Esophagus squamous epithelium (tissue), 5 donors: ENCODE measurements at places on chromosomes 13 and 19.

- no peak for DNase-seq
Observed at GRCh38 chr13:50386541-50387050, 371.4 kb downstream of the KCNRG start.

DNA sequence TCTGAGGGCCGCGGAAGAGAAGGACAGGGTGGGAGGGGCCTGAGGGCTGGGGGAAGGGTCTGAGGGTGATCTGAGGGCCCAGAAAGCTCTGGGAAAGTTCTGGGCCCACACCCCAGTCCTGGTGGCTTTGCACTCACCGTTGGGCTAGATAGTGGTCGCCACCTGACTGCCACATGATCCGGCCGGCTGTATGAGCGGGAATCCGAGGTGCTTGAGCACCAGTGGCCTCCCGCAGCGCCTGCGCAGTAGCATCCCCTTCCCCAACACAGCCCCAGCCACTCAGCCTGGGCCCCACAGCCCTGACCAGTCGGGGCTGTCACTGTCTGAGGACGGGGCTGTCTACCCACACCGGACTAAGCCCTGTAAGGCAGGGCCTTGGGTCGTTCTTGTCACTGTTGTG lies 15.0 kb downstream of the PRODH2 start:
- DNase-seq, result no peak

GRCh38 chr19:18609717-18610051 lies 3.0 kb upstream of the TMEM59L start:
- DNase-seq, result no peak

- no peak for DNase-seq
Observed at GRCh38 chr13:51730927-51731326, 73.0 kb downstream of the DHRS12 start.

- no peak for DNase-seq
Observed at GRCh38 chr13:51988988-51989618, 22.1 kb downstream of the ATP7B start.

- DNase-seq, result no peak
Observed at GRCh38 chr19:3725640-3726310, 17.6 kb downstream of the TJP3 start.

DNA sequence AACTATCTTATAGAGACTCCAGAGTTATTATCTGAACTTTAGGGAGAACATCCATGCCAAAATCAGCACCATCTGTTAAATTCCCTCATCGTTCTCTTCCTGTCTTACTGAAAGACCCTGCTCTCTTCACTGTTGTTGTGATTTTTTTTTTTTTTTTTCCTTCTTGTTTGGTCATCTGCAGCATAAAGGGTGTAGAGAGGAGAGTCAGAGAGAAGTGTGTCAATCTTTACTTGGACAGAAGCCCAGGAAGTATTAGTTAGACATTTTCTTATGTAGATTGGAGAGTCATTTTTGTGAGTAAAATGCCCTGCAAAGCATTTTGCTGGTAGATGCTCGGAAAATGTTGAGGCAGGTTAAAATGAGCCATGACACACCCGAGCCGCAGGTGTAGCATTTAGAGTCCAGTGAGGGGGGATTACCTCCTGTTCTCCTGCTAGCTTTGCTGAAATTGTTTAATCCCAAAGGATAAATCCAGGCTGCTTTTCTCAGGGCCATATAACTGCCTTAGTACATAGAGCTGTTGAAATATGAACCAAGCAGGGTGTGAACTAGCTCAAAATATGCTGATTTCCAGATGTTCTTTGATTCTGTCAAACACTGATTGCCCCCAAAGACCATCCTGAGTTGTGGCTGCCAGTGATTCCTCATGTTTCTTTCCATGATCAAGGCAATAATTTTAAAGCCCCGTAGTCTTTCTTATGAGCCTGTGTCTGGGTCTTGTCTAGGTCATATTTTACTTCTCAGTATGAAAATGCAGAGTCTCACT lies 143.5 kb downstream of the DCT start:
- no peak for DNase-seq

DNA sequence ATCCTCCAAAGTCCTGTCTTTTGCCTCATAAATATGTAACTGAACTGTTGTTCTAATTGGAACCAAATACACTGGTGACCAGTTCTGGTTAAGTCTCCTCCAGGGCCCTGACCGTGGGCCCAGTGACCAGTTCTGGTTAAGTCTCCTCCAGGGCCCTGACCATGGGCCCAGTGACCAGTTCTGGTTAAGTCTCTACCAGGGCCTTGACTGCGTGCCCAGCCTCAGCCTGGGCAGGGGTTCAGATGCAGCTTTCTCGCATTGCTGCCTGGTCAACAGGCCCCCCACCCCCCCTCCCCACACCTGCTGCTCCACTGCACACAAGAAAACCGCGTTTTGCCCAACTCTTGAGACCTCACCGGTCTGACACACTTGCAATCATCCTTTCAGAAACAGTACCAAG lies 3.8 kb upstream of the GRTP1 start:
- no peak for DNase-seq

DNA sequence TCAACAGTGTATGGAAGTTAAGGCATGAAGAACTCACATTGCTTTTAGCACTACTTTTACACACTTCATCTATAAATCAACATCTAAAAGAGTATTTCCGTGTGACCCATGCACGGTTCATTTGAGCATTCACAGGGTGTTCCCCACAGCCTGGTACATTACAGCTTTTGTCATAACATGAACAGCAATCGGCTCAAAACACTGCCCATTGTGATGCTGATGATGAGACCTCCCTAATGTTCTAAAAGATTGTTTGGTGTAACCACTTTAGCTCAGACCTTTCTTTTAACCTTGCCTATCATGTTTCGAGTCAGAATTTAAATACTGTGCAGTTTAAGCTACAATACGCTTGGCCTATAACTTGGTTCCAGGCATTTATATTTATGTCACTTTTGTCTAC lies 4.1 kb upstream of the KLF5 start:
- DNase-seq, result no peak

GRCh38 chr13:78194904-78195639 lies 276.4 kb upstream of the EDNRB start:
- DNase-seq, result no peak

DNA sequence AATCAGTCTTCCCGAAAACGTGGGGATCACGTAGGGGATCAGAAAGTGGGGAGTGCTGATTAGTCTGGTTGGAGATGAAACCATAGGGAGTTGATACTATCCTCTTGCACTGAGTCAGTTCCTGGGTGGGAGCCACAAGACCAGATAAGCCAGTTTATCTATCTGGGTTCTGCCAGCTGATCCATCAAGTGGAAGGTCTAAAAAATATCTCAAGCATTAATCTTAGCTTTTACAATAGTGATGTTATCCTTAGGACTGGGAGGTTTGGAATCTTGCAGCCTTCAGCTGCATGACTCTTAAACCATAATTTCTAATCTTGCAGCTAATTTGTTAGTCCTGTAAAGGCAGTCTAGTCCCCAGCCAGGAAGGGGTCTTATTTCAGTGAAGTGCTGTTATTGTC lies 2474.2 kb downstream of the PCDH9 start:
- no peak for DNase-seq

DNA sequence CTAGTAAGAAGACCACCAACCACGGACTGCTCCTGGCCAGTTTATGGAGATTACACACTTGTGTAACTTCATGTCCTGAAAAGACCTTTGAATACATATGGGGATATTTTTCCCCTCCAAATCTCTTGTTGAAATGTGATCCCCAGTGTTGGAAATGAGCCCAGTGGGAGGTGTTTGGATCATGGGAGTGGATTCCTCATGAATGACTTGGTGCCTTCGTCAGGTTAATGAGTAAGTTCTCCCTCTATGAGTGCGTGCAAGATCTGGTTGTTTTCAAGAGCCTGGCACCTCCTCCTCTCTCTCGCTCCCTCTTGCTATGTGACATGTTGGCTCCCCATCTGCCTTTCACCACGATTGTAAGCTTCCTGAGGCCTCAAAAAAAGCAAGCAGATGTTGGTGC lies 769.0 kb upstream of the SLITRK1 start:
- DNase-seq, result no peak

- DNase-seq, result no peak
Observed at GRCh38 chr13:79194272-79194671, 211.8 kb downstream of the RBM26 start.

DNA sequence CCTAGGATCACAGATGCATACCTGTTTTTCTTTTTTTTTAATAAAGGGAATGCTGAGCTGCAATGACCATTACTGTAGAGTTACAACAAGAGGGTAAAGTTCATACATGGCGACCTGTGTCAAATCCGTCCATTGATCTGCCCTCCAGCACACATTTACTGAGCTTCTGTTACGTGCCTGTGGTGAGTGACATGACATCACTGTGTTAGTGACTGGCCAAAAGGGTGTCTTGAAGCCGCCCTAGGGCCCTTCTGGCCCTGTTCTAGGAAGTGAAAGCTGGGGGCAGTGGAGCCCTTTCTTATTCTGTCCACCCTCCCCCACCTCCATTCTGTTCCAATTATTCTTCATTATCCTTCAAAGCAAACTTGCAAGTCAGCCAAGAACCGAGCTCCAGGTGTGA lies 66.3 kb downstream of the ZIC5 start:
- DNase-seq, result no peak

- DNase-seq, result no peak
Observed at GRCh38 chr13:45846681-45847080, 4.9 kb downstream of the SIAH3 start.

GRCh38 chr19:53823380-53824120 lies 564 bp downstream of the NLRP12 start:
- no peak for DNase-seq

DNA sequence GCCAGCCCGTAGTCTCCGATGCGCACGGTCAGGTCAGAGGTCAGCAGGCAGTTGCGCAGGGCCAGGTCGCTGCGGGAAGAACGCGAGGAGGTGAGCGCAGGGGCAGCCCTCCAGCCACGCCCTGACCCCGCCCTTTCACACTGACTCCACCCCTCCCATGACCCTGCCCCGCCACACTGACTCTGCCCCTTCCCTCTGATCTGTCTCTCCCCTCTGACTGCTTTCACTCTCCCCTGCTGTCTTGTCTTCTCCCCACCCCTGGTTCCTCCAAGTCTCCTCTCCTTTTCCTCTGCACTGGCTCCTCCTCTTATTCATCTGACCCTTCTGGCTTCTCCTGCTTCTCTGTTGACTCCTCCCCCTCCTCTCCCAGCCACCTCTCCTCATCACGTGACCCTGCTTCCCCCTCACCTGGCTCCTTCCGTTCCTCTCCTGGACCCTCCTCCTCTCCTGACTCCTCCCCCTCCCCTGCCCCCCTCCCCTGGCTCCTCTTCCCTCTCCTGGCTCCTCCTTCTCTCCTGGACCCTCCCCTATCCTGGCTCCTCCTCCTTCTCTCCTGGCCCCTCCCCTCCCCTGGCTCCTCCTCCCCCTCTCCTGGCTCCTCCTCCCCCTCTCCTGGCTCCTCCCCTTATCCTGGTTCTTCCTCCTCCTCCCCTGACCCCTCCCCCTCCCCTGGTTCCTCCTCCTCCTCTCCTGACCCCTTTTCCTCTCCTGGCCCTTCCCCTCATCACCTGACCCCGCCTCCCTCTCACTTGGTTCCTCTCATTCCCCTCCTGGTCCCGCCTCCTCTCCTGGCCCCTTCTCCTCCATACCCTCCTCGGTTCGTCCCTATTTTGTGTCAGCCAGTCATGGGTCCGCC lies 9.9 kb downstream of the LMTK3 start:
- peak; percentile 61 for DNase-seq

GRCh38 chr13:41500511-41500910 lies 43.2 kb downstream of the RGCC start:
- DNase-seq, result no peak

GRCh38 chr19:5943623-5944022 lies 29.6 kb downstream of the CAPS start:
- no peak for DNase-seq

GRCh38 chr13:94683409-94683808 lies 28.9 kb downstream of the SOX21 start:
- no peak for DNase-seq

DNA sequence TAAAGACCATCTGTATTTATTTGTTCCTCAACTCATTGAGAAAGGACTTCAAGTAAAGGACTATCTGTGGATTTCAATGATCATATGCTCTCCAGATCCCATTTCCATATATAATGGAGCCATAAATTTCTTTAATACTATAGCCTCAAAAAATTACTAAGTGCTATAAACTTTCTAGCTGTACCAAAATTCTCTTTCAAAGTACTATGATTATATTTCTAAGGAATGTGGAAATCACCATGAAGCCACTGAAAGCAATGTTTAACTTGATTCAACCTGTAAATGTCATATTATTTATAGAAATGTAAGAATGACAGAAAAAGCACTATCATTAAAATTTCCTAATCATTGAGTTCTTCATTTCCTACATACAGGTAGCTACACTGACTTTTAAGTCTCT lies 20.7 kb downstream of the TBC1D4 start:
- DNase-seq, result no peak

- DNase-seq, result no peak
Observed at GRCh38 chr13:95059306-95059705, 241.9 kb downstream of the ABCC4 start.

- no peak for DNase-seq
Observed at GRCh38 chr13:42906257-42906656, 85.8 kb downstream of the EPSTI1 start.

DNA sequence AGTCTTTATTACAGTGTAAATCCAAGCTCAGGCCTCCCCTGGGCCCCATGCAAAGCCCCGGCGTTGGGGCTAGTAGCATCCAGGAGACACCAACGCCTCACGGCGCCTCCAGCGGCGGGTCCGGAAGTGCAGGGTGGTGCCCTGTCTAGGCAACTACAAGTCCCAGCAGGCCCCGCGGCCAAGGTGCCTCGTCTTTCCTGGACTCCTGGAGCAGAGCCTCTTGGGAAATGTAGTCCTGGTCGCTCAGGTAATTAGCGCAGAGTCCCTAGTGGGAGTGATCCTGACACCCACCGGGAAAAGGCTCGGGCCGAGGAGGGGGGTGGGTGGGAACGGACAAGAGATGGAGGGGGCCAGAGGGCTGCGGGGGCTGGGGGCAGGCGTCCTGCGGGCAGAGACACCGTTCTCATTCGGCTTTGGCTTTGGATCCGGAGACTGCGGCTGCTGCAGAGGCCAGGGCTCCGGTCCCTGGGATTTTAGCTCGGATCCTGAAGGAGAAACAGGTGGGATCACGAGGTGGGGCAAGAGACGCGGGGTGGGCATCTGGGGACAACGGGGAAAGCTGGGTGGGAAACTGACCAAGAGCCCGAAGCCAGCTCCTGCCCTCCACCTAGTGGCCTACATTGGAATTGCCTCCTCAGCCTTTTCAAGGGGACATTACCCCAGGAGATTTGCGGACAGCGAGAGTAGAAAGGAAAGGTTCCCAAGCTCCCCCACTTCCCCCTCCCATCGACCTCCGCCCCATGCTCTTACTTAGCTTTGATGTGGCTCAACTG lies 11.4 kb downstream of the RTN2 start:
- DNase-seq, result peak; percentile 85

DNA sequence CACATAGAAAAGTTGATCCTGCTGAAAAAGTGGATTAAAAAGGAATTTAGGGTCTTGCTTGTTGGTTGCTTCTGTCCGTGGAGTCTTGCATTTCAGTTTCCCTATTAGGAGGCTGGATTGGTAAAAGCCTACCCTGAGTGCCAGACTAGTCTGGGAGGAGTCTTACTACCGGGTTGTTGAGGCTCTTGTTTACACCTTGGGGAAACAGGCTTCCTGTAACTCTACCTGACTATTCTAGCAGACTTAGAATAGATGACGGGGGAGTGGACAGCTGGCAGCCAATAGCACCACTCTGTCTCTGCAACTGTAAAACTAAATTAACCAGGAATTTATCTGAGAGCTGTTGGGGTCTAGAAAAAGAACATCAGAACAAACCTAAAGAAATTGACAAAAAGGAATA lies 11.3 kb upstream of the MPHOSPH8 start:
- DNase-seq, result no peak

- DNase-seq, result no peak
Observed at GRCh38 chr19:38452430-38453366, 19.2 kb downstream of the RYR1 start.
